ENCODE measurements at places on chromosomes 1 and 21.

GRCh38 chr1:98783821-98784220 is 122.3 kb downstream of the SNX7 start:
- no peak for DNase-seq

DNA sequence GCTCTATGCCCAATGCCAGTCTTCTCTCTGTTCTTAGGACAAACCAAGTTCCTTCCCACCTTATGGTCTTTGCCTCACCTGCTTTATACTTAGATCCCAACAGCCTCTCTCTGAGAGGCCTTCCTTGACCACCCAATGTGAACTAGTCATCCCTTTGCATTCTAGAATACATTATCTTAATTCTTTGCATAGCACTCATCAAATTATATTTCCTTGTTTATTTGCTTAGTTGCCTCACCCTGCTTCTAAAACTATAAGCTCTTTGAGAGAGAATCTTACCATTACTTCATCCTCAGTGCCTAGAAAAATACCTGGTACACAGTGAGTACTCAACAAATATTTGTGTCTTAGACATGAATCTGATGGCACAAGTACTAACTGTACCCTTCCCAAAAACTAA is 8.0 kb downstream of the PIGP start:
- no peak for DNase-seq

DNA sequence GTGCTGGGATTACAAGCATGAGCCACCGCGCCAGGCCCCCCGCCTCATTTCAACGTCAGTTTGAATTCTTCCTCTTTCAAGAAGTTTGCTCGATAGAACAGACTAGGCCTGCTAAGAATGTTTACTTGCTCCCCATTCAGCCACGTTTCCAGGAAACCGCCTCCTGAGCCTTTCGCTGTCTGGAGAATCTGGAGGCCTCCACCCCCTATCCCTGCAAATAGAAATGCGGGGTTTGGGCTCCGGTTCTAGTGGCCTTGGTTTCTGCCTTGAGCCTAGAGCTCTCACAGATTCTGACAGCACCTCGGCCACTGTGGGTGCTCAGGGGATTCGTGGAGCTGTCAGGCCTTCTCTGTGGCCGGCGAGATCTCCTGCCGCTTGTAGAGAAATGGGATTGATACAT is 84.3 kb downstream of the UBIAD1 start:
- no peak for DNase-seq

GRCh38 chr1:165259706-165260428 is 96.6 kb downstream of the LMX1A start:
- DNase-seq = no peak
